ENCODE measurements at places on chromosomes 2 and 18. TPM values are rescaled to one million over a fixed set of nuclear protein-coding genes. Genes with fewer than 3 reads are reported as not detected.

GRCh38 chr18:10842861-10843260, 306.5 kb downstream of the PIEZO2 start:
- DNase-seq: no peak

DNA sequence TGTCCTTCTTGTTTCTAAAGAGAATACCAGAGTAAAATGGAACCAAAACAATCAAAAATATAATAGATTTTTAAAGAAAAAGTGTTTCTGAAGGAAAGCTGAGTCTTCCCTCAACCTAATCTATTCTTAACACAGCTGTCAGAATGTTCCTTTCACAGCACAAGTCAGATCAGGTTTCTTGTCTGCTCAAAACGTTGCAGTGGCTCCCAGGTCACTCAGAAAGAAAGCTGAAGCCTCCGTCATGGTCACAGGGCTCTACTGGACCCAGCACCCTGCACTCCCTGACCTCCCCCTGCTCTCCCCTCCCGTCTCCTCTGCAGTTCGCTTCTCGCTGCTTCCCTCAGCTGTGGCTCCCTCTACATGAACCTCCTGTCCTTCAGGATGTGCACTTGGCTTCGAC, 90.7 kb upstream of the PTPRM start:
- DNase-seq: no peak

The KCNF1 gene
- 1.1 TPM for total RNA-seq

The ZNF407 gene
- total RNA-seq: 13.1 TPM

DNA sequence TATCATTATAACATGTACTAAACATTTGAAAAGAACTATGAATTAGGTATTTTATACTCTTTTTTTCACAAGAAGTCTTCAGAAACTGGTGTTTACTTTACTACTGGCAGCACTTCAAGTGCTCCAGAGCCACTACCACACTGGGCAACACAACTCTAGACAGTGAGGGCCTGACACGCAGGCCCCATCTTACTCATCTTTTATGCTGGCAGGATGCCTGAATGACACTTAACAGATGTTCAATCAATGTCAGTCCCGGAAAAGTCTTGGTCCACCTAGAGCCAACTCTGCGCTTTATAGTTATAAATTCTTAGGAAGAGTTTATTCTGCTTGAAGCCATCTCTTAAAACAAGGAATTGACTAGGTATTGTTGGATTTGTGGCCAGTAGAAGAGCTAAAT, 8.7 kb upstream of the WIPF1 start:
- no peak for DNase-seq
